Body of pancreas (tissue), 4 donors: ENCODE measurements at places on chromosomes 7 and 10. TPM values are rescaled to one million over a fixed set of nuclear protein-coding genes. Genes with fewer than 3 reads are reported as not detected.

DNA sequence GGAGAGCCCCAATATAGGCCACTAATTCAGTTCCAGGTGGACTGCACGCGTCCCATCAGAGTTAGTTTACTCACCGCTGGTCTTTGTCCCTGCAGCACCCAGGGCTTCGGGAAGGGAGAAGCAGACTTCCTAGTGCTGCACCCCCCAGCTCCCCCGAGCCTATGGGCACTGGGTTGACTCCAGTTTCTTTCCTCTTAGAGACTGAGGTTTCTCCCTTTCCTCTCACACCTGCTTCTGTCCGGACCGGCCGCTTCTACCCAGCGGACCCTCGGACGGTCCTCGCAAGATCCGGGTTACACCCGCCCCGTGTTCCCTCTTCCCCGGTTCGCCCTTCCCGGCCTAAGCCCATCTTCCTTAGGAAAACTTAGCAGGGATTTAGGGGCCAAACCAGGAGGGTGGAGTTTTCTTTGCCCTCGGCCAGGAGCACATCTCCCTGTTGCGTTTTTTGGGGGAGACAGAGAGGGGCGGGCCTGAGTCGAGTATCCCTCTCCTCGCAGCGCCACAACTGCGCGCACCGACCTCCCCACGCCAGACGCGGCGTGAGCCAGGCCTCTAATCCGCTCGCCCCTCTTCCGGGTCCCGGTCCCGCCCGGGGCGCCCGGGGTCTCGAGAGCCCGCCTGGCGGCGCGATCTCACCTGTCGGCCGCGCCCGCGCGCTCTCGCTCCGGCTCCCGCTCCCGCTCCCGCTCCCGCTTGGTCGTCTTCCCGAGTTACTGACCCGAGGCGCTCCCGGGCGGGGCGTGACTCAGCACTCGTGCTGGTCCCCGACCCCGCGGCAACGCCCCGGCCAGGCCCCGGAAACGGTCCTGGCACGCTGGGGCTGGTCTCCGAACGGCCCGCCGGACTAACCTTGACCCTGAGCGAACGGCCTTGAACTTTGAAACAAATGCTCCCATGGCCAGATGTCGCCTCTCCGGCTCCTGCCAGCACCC, at the start of gene AIFM2:
Gene AIFM2 (minus strand): TSS at position 728 of the 932 bp plus-strand sequence. CDS start 8,741 bp downstream, outside the sequence.
- H3K27me3 ChIP-seq: no peaks in the 10 kb centered on the region
- H3K4me1 ChIP-seq: peaks cover 17% of the 10 kb centered on the region
- peak; percentile 80 for DNase-seq
- peak within 1 kb of the TSS; percentile 20 for H3K4me3 ChIP-seq

DNA sequence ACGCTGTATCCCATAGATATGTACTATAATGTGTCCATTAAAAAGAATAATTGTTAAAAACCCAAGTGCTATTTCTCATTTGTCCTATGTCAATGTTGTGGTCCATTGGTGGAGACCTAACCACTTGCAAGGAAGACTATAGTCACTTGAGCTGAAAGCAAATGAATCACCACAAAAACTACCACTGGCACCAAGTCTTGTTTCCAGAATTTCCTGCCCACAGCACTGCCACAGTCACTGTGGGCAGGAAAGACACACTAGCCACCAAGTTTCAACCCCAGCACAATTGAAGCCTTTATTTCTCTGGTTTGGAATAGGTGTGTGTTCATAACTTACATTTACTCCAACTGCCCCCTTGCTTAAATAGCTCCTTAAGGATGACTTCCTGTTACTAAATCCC, 12.4 kb downstream of the DIP2C start:
- no peaks in the 10 kb centered on the region for H3K27me3 ChIP-seq
- H3K36me3 ChIP-seq: no peaks in the 10 kb centered on the region
- DNase-seq: no peak
- H3K27ac ChIP-seq: no peak overlapping the region
- no peak overlapping the region for H3K4me3 ChIP-seq

DNA sequence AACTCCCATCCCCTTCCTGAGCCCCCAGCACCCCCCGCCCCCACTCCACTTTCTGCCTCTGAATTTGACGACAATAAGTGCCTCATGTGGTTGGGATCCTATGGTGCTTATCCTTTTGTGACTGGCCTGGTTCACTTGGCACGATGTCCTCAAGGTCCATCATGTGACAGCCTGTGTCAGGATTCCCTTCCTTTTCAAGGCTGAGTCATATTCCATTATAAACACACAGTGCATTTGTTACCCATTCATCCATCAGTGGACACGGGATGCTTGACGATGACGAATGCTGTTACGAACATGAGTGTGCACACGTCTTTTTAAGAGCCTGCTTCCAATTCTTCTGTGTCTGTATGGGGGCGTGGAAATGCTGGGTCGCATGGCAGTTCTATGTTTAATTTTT, 26.7 kb downstream of the SHH start:
- DNase-seq: no peak
- H3K27ac ChIP-seq: no peak overlapping the region
- H3K4me3 ChIP-seq: no peak overlapping the region
- H3K36me3 ChIP-seq: peaks cover 2% of the 10 kb centered on the region
- H3K27me3 ChIP-seq: no peaks in the 10 kb centered on the region

DNA sequence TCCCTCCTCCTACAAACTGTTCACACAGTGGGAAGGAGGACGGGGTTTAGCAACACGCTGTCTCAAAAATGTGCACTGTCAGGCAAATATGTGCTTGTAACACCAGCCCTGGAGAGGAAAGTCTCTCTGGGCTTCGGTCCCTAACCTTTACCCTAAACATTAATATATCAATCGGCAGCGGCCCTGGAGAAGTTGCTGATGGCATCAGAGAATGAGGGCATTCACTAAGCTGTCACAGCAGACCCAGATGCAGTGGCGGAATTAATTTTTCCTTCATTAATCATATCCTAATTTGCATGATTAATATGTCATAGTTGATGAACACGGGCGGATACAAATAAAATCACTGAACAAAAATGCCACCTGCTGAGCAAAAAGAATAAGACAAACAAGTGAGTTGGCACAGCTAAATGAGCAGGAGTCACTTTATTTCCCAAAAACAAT, 45.2 kb upstream of the INSIG1 start:
- no peak overlapping the region for H3K4me3 ChIP-seq
- H3K27me3 ChIP-seq: no peaks in the 10 kb centered on the region
- peak; percentile 33 for DNase-seq
- peak overlapping the region; percentile 86 for H3K27ac ChIP-seq
- no peaks in the 10 kb centered on the region for H3K36me3 ChIP-seq

GRCh38 chr7:49001610-49002033, 77.3 kb downstream of the CDC14C start:
- no peak overlapping the region for H3K27ac ChIP-seq
- DNase-seq: peak; percentile 13
- no peak overlapping the region for H3K4me3 ChIP-seq
- H3K27me3 ChIP-seq: no peaks in the 10 kb centered on the region

DNA sequence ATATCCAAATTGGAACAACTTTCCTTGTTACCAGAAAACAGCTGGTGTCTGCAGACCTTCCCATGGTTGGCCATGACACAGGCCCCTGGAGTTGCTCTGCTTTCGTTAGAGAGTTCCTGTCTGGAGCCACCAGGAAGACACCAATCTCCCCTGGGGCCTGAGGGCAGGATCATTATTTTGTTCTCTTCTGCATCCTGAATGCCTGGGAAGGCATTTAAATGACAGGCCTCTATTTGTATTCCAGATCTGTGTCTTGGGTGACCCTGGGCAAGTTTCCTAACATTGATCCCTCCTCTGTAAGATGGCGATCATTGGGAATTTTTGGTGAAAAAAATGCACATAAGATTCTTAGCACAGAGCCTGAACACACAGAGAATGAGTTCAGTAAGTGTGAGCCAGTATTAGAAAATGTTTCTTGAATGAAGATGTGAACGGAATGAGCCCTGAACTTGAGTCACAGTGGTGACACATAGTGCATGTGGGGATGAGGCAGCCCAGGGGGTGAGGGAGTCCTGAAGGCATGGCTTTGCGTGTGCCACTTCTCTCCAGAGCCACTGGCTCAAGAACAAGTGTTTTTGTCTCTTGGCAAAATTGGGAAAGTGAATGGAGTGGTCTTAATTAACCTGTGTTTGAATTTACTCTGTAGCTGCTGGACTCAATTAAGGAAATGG, 28.4 kb downstream of the BMPER start:
- no peak for DNase-seq
- H3K4me1 ChIP-seq: no peaks in the 10 kb centered on the region
- H3K27me3 ChIP-seq: no peaks in the 10 kb centered on the region
- H3K36me3 ChIP-seq: no peaks in the 10 kb centered on the region
- H3K27ac ChIP-seq: no peak overlapping the region

DNA sequence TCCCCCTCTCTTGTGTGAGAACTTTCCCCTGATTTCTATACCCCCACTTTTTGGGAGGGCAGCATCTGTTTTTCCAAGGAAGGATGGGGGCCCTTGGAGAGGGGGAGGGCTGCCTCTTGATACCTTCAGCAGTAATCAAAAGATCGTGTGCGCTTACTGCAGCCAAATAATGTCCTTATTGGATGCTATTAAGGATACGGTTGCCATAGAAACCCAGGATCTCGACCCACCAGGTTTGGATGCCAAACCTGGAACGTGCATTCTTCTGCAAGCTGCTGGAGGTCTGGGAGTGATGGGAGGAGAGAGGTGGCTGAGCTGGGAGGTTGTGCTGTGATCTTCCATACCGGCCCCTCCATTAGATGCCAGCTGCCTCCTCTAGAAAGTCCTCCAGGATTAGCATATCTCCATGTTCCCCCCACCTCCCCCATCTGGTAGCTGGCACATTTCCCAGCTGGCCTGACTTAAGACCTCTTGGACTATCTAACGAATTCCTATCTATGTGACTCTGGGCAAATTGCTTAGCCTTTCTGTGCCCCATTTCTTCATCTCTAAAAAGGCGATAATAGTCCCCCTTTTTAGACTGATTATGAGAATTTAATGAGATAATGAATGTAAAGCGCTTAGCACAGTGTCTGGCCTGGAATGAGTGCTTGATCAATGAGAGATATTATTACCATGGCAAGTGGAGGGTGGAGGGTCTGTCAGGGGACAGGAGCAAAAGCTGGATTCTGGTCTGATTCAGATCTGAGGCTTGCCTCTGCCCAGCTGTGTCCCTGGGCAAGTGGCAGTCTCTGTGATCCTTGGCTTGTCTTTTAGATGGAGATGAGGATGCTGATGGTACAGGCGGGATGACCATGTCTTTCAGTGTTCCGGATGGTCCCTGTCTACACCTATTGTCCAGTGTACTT, 78.5 kb upstream of the PCBD1 start:
- H3K27me3 ChIP-seq: no peaks in the 10 kb centered on the region
- H3K4me1 ChIP-seq: no peaks in the 10 kb centered on the region
- H3K36me3 ChIP-seq: no peaks in the 10 kb centered on the region
- no peak for DNase-seq
- no peak overlapping the region for H3K27ac ChIP-seq

DNA sequence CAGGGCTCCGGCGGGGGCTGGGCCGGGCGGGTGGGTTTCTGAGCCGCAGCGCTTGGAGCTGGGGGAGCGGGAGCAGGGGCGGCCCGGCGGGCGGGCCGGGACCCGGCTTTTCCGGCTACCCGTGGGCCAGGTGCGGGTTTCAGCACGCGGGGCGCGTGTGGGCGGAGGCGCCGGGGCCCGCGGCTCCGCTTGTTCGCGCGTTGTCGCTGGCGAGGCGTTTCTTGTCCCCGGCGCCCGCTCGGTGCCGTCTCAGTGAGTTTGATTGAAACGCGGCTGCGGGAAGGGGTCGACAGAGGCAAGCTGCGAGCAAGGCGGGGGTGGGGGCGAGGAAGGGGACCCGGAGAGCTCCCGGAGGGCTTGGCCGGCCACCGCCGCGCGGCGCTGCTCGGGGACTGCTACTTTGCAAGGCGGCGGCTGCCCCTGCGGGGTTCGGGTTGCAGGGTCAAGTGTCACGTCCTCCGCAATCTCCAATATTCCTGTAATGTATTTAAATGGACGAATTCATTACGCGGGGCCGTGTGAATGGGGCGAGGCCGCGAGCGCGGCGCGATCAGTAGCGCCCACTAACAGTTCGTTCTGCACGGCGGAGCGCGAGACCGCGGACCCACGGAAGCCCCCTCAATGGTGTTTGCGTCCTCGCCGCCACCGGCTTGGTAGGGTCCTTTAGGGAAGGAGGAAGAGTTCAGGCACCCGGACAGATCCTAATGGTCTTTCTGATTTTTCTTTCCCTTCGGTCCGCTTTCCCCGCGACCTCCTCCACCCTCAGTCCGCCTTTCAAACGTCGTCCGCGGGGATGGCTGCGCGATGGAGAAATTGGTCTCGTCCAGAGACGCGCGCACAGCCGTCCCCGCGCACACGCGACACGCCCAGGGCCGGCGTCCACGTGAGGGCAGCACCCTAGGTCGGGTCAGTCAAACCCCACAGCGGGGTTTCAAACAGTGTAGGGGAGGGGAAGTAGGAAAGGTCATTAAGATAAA, 76.9 kb downstream of the INSIG1 start:
- no peak overlapping the region for H3K4me3 ChIP-seq
- H3K27ac ChIP-seq: no peak overlapping the region
- DNase-seq: no peak
- peaks cover 4% of the 10 kb centered on the region for H3K27me3 ChIP-seq
- H3K36me3 ChIP-seq: no peaks in the 10 kb centered on the region
- H3K4me1 ChIP-seq: peaks cover 51% of the 10 kb centered on the region

DNA sequence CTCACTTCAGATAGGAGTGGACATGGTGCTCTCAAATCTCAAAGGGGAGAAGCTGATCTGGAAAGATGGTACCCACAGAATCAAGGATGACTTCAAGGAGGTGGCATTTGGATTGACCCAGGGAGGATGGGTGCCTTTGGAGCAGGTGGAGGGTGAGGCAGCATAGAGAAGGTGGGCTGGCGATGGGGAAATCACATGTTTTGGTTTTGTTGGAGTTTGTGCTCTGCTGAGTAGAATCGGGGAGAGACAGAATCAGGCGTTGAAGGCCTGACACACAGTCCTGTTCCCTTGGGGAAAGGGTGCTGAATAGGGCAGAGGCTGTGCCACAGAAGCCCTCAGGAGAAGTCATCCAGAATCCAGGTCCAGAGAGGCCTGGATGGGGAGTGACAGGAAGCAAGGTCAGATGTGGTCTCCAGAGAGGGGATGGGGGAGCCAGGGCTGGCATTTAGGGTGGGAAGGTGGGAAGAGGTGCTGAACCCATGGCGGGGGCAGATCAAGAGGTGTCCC, 291.1 kb downstream of the GLRX3 start:
- H3K27me3 ChIP-seq: no peaks in the 10 kb centered on the region
- H3K36me3 ChIP-seq: no peaks in the 10 kb centered on the region
- no peak overlapping the region for H3K27ac ChIP-seq

Gene ZP3
- 4.4 TPM for total RNA-seq

Gene OR2A12
- not detected for total RNA-seq

Gene TSPAN15
- 20.0 TPM for total RNA-seq

Gene EGR2
- 4.2 TPM for total RNA-seq

Gene SSC4D
- total RNA-seq: 3.6 TPM
